ENCODE measurements at places on chromosomes 12 and 14. TPM values are rescaled to one million over a fixed set of nuclear protein-coding genes. Genes with fewer than 3 reads are reported as not detected.
A peak's percentile ranks its signal among the peaks of the same experiment; 100 is the strongest.

- DNase-seq, result no peak
Measured at GRCh38 chr14:88321692-88322503, 1.2 kb downstream of the KCNK10 start.

GRCh38 chr14:85165094-85165493 is 364.9 kb upstream of the FLRT2 start:
- DNase-seq, result no peak

DNA sequence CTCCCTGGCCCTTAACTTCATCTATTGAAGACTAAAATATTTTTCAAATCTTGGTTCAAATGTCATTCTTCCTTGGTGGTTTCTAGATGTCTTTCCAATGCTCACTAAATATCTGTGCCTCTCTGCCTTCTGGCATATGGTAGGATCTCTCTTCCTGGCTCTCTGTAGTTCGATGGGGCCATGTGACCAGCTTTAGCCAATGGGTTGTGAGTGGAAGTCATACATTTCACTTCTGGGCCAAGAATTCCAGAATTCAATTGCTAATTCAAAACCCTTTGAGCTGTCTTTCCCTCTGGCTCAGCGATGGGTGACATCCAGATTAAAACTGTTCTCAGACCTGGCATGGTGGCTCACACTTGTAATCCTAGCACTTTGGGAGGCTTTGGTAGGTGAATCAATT is 25.8 kb upstream of the CTDSP2 start:
- no peak for DNase-seq

GRCh38 chr14:102226356-102227125 is 78.4 kb downstream of the MOK start:
- DNase-seq, result no peak

- peak; percentile 53 for DNase-seq
Measured at GRCh38 chr12:46160101-46160980, 108.5 kb downstream of the SLC38A1 start.

DNA sequence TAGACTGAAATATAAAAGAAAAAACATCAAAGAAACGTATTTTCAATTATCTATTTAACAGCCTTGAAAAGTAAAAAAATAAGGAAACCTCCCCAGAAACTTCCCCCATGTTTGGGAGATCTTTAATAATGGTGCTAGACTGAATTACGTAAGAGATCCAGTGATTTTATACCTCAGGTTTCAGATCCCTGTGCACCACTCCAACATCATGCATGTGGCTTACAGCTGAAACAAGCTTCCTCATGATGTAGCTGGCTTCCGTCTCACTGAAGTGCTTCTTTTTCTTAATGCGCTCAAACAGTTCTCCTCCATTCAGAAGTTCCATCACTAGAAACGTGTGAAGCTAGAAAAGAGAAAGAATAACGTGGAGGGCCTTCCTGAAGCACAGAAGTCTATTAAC is 78.0 kb upstream of the TTC7B start:
- DNase-seq, result no peak

GRCh38 chr12:94265539-94265938 is 117.2 kb downstream of the PLXNC1 start:
- DNase-seq, result no peak

- peak; percentile 18 for DNase-seq
Measured at GRCh38 chr14:55780156-55780946, 200.3 kb downstream of the KTN1 start.

DNA sequence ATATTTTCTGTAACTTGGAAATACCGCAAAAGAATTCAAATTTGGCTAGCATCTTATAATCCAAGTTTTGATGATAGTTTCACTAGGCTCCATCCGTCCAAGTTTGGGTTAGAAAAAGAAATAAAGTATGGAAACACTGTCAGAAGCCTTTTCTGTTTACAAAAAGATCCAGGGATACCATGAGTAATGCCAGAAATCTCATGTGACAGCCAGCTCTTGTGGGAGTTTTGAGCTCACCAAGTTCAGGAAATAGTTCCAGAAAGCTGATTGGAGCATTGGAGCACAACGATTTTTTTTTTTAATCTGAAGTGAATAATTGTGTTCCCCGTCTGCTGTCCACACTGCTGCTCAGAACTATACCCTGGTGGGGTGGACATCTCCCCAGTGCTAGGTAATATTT is 229.7 kb upstream of the NPAS3 start:
- peak; percentile 83 for DNase-seq

Gene PLEKHH1
- 0.13 TPM for total RNA-seq

DNA sequence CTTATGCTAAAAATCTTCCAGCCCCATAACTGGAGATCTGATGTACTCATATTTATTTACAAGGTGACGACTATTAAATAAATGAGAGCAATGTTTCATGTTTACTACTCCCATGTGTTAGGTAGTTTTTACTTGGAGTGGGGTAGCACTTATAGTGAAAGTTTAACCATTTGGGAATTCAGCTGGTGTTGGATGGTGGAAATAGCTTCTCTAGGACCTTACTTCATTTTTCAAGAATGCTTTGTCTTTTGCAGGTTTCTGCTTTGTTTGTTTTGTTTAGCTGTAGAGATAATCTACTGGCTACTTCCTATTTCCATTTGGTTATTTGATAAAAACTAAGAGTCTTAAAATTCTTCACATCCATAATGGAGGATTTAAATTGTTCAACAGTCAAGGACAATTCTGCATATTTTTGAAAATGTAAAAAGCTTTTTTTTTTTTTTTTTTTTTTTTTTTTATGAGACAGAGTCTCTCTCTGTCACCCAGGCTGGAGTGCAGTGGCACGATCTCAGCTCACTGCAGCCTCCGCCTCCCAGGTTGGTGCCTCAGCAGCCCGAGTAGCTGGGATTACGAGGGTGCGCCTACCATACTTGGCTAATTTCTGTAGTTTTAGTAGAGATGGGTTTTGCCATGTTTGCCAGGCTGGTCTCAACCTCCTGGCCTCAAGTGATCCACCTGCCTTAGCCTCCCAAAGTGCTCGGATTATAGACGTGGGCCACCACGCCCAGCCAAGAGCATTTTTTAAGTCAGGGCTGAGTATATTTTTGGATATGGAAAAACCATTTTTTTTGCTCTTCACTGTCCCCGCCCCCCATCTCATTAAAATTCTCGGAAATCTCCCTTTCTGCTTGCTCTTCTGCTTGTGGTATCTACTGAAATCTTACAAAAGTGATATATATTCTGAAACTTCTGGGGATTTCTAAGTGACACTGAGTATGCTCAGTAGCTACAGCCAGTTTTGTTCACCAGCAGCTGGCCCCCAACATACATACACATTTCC is 1.4 kb upstream of the ABCD2 start:
- DNase-seq, result no peak

- no peak for DNase-seq
Measured at GRCh38 chr14:95685978-95686922, at the start of gene TCL1B. Gene TCL1B, plus strand, starts transcription at chr14:95686426. Its CDS starts 42 bp downstream, at chr14:95686468.

GRCh38 chr12:48040354-48040753 is 36.1 kb upstream of the COL2A1 start:
- DNase-seq, result no peak

GRCh38 chr14:51304438-51304837 is 64.4 kb downstream of the TMX1 start:
- DNase-seq, result peak; percentile 60

Gene C3AR1
- total RNA-seq, result 0.92 TPM

Gene NKX2-1
- total RNA-seq, result not detected

- no peak for DNase-seq
Measured at GRCh38 chr12:57299514-57300016, 48.6 kb upstream of the STAC3 start.

Gene KSR2
- total RNA-seq, result not detected

- no peak for DNase-seq
Measured at GRCh38 chr12:127158385-127159061, 1108.4 kb upstream of the TMEM132C start.

Gene PLA2G1B
- total RNA-seq, result not detected

Gene SYNDIG1L
- not detected for total RNA-seq

Gene LALBA
- not detected for total RNA-seq

Gene PRR4
- 1.2 TPM for total RNA-seq

DNA sequence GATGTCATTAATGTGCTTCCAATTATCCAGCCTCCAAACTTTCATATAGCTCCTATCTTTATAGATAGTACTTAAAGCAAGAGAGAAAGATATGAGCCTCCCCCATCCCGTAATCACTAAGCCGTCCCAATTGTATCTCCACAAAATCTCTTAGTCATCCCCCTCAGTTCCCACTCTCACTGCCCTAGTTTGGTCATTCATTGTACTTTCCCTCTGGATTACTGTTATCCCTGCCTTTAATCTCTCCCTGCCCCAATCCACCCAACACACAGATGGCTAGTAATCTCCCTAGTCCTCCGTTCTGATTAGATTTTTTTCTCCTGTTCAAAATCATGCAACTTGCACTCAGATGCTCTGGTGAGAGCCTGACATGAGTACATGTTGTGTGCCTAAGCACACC is 5.4 kb upstream of the BCAT1 start:
- DNase-seq, result no peak

- DNase-seq, result no peak
Measured at GRCh38 chr14:101328412-101329028, 232.8 kb upstream of the DIO3 start.

GRCh38 chr12:108798551-108799221 is 58.7 kb downstream of the SSH1 start:
- no peak for DNase-seq

- DNase-seq, result peak; percentile 7
Measured at GRCh38 chr14:90839024-90839888, 23.0 kb upstream of the TTC7B start.

GRCh38 chr14:101757064-101757838 is 4.3 kb upstream of the PPP2R5C start:
- DNase-seq, result no peak

Measured in HFFc6 (cell line).